ENCODE measurements at places on chromosomes 11 and 22. TPM values are rescaled to one million over a fixed set of nuclear protein-coding genes. Genes with fewer than 3 reads are reported as not detected.
A peak's percentile ranks its signal among the peaks of the same experiment; 100 is the strongest.

DNA sequence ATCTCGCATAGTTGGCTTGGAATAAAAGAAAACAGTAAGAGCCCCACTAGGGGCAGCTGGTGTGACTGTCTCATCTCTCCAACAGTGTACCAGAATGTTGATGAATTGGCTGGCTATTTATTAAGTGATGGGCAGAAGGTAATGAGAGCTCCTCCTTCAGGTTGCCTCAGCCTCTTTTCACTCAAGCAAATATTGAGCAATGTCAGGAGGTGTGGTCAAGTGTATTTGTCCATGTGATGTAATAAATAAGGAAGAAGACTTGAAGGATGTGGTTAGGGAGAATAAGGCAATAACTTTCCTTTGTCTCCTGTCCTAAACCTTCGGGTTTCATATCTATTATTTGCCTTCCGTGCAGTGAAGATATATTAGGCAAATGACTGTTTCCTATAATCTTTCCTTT, at the start of gene TCN1:
TSS of gene TCN1 (minus strand) at position 91 of the 400 bp plus-strand sequence. CDS start at position 74, 17 bp downstream.
- no peak for DNase-seq

Gene SAMM50
- total RNA-seq = 77.8 TPM

- DNase-seq = no peak
Observed at GRCh38 chr11:24635588-24636290, 138.9 kb downstream of the LUZP2 start.

- peak; percentile 89 for DNase-seq
Observed at GRCh38 chr22:17121233-17122195, at the start of gene TMEM121B. TSS of gene TMEM121B (minus strand) at chr22:17121360. CDS start at chr22:17121127, 233 bp downstream.

GRCh38 chr11:3920148-3920852, 64.8 kb downstream of the STIM1 start:
- DNase-seq = no peak
